Gastrocnemius medialis (tissue), 4 donors: ENCODE measurements at places on chromosomes 12 and 14.

- DNase-seq = no peak
Observed at GRCh38 chr14:56808383-56809269, 1.7 kb downstream of the OTX2 start.

DNA sequence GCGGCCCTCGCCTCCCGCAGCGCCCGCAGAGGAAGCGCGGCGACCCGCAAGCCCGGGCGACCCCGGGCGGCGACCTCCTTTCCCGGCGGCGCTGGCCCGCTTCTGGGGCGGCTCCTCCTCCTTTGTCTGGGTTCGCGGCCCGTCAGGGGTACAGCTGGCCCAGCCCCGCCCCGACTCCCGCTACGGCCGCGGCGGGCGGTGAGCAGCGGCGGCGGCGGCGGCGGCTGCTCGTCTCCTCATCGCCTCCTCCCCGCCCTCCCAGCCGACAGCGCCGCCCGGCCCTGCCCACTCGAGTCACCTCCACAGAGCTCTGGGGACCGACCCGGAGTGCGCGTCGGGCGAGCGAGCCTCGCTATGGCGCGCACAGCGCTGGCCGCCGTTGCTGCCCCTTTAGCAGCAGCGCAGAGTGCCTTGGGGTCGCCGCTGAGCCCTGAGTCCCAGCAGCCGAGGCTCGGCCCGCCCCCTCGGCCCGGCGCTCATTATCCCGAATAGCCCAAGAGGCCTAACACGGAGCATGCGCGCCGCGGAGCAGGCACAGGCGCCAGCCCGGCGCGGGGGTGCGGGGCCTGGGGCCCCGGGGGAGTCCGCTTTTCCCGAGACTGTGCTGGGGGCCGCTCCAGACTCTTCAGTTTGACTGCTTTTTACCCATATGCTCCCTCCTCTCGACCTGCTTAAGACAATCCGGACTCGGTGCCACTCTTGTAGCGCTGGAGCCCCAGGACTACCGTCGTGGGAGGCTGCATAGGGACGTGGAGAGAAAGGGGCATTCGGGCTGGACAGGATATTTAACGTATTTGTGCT is at the start of gene SOS2:
Gene SOS2 (minus strand): TSS at position 104 of the 801 bp plus-strand sequence. CDS start 295 bp downstream, outside the sequence.
- DNase-seq = peak; percentile 86

GRCh38 chr12:95269892-95270291 is 52.3 kb downstream of the VEZT start:
- DNase-seq = no peak

- no peak for DNase-seq
Observed at GRCh38 chr14:37118673-37119366, 53.6 kb downstream of the SLC25A21 start.

DNA sequence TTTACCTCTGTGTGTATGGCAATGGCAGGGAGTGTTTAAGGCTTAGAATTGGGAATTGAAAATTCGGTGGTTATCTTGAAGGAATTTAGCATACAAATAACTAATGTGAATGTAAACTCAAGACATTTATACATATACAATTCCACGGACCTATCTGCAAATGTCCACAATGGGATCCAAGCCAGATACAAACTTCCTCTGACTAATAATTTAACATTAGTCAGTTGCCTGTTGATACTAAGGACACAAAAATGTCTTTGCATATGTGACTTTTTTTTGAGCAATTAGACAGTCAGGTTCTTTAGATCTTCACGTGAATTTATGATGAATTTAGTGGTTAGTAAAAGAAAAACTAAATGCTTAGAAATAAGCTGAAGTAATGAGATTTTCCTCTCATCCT is 40.5 kb downstream of the ESR2 start:
- DNase-seq = no peak

DNA sequence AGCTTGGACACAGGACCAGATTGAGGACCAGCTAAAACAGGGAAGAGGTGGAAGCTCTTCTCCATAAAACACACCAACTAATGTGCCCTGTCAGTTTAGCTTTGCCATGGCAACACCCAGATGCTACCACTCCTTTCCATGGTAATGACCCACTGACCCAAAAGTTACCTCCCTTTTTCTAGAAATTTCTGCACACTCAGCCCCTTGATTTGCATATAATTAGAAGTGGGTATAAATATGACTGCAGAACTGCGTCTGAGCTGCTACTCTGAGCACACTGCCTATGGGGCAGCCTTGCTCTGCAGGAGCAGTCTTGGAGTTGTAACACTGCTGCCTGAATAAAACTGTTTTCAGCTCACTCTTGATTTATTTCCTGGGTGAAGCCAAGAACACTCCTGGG is 3.2 kb upstream of the TDG start:
- no peak for DNase-seq

DNA sequence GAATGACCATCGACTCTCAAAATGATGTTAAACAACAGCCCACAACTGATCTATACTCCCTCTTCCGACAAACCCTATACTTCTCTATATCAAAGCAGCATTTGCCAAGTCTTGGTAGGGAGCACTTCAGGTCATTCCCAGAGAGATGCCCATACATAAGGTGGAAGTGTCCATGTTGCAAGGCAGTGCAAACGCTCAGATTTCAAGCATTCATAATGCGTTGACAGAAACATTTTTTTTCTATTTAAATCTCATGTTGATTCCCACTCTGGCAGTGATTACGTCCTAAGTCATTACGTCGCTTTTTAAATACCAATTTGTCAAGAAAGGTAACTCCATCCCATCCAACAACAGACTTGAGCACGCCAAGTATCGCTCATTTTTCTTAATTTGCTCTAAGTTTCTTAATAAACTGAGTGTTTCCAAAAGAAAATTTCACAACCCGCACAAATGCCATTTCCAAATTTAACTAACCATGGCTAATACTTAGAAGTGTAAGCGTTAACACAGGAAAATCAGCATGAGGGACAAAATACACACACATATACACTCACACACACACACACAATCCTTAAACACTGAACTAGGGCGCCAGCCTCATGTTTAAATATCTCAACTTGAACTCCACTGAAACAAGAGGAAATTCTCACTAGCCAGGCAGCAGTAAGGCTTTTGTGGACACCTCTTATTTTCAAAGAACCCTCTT is 1.1 kb downstream of the GXYLT1 start:
- no peak for DNase-seq

- no peak for DNase-seq
Observed at GRCh38 chr12:14845350-14845750, 2.0 kb upstream of the ART4 start.

GRCh38 chr14:65718629-65719028 is 306.1 kb downstream of the FUT8 start:
- DNase-seq = no peak

GRCh38 chr14:51507906-51508511 is 143.7 kb upstream of the FRMD6 start:
- peak; percentile 12 for DNase-seq

DNA sequence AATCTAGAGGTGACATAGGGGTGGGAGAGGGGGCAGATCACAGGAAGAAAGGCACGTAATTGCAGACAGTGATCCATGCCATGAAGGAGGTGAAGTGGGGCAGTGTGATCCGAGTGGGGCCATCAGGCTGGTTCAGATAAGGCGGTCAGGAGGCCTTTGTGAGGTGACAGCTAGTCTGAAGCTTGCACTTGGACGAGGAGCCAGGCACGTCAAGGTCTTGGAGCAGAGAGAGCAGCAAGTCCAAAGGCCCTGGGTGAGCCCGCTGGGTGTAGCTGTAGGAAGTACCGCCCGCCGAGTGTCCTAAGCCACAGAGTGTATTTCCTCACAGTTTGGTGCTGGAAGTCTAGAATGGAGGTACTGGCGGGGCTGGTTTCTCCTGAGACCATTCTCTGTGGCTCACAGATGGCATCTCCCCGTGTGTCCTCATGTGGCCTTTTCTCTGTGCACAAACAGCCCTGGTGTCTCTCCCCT is 23.6 kb downstream of the RHOF start:
- no peak for DNase-seq

GRCh38 chr14:105477660-105478397 is 3.2 kb downstream of the CRIP2 start:
- no peak for DNase-seq

DNA sequence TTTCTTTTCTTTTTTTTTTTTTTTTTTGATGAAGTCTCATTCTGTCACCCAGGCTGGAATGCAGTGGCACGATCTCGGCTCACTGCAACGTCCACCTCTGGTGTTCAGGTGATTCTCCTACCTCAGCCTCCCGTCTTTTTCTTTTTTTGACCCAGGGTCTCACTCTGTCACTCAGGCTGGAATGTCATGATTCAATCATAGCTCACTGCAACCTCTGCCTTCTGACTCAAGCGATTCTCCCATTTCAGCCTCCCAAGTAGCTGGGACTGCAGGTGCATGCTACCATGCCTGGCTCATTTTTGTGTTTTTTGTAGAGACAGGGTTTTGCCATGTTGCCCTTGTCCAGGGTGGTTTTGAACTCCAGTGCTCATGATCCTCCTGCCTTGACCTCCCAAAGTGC is 12.0 kb downstream of the FUT8 start:
- no peak for DNase-seq

DNA sequence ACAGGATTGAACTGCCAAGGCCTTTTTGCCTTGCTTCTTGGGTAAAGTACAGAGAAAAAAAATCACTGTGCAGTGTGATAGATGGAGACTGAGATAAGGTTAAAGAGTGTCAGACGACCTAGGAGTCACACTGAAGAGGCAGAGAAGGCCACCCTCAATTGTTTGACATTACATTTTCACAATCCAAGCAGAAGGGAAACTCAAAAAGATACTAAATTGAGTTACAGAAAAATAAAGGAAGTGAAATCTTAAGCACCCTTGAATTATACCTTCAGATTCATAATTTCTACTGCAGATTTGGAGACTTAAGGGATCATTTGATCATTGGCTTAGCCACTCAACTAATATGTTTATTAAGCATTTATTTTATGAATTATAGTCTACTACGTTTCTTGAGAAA is 97.1 kb downstream of the MYF5 start:
- no peak for DNase-seq

GRCh38 chr12:93748672-93749383 is 71.7 kb downstream of the CRADD start:
- no peak for DNase-seq

GRCh38 chr12:34401659-34402227 is 379.4 kb downstream of the ALG10 start:
- DNase-seq = peak; percentile 3
